Fibroblast of skin of scalp (primary cell): ENCODE measurements at places on chromosomes 4 and X.

DNA sequence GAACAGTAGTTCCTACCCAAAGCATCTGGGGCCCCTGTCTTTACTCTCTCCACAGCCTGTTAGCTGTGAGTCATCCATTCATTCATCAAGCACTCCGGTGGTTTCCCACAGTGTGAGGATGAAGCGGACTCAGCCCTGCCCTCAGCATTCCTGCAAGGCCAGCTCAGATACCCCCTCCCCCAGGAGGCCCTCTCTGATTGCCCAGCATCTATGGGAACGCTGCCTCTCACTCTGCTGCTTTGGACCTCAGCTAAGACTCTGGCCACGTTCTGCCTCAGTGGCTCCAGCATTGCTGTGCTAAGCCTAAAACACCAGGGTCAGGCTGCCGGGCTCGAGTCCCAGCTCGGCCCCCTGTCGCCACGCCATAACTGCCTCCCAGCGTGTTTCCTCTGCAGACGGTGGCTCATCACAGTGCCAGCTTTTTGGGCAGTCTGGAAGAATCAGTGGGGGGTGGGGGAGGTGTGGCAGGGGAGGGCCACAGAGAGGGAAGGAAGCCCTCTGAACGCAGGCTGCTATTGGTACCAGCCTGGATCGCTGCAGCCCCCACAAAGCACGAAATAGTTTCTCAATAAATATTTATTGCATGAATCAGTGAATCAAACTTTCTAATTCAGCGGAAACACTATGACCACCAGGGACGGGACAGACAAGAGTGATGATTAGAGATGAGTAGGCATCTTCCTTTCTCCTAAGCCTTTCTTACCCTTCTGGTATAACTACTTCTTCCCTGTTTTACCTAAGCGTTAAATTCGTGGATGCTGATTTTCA lies 74.4 kb downstream of the SORCS2 start:
- DNase-seq = peak; percentile 96

DNA sequence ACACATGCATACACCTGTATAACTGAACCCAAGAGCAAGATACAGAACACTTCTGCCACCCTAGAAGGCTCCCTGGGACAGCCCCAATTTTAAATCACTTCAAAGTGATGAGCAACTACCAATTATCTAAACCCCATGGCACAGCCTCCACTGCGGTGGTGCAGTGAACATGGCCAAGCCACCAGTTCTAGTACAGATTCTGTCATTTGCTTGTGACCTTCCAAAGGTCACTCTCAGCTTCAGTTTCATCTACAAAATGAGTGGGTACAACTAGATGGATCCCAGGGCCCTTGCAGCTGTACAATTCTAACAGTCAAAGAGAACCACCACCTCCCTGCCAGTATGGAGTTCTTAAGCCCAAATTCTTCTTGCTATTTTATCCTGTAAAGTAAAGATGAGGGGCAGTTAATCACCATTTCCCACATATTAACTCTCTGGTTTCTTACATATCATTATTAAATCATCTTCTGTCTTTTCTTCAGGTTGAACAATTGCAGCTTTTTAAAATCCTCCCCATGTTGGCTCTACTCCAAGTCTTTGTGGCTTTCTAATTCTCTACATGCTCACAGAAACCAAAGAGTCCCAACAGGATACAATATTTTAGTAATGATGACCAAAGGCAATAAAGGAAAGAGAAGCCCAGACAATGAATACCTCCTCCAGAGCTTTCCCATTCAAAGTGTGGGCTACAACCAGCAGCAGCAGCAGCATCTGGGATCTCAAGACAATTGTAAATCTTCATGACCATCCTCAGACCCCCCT lies 39.0 kb upstream of the GPM6B start:
- DNase-seq = peak; percentile 64

DNA sequence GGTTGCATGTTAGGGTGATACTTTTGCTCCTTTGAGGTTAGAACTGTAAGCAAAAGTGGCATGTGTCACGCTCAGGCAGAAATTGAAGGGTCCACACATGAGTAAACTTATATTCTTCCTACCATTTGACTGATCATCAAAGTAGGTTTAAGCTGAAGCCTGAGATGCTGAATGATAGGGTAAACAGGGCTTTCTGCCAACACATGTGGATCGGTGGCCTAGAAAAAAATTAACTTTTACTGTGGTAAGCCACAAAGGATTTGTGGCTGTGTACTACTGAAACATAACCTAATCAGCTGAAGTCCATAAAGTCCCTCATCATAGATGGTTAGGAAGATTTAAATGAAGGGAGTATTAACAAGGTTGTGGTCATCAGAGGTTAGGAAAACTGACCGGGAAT lies 1070.1 kb downstream of the STPG2 start:
- DNase-seq = no peak

DNA sequence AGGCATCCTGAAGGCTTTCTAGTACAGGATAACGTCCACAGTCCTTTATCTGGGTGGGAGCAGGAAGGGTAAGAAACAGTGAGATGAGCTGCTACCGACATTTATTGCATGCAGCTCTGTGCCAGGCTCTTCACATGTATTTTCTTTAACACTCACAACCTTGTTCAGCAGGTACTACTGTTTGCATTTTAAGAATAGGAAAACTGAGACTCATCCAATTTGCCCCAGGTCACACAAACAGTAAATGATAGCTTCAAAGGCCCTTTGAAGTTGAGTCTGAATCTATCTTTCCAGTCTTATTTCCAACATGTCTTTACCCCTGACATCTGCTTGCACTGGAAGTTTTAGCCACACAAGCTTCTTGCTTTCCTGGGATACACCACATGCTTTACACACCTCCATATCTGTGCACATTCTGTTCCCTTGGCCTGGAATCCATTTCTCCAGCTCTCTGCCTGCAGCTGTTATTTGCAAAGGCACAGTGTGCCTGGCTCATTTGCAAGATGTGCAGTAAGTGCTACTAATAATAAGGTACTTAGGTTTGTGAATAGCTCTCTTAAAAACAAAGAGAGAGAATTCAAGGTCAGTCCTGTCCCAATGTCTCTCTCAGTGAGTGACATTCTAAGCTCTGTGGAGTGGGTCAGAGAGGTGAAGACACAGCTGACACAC lies 61.2 kb downstream of the METTL14 start:
- no peak for DNase-seq

GRCh38 chrX:46758163-46758955 lies 559 bp downstream of the SLC9A7 start:
- DNase-seq = no peak

DNA sequence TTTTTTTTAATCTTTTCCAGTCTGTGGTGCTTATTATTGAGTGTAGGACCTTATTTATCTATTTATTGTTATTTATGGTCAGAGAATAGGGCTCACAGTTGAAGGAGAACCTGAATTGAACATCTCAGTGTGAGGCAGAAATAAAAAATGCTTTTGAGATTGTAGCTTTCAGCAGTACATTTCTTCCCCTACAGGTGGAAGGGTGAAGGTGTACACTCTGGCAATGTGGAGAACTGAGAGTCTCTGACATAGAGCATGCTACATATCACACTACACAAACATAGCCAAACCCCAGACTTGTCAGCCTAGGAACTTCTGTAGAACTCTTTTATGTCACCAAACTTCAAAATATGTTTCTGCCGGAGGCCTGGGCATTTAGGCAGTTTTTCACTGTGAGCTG lies 140.2 kb downstream of the STIM2 start:
- DNase-seq = no peak

GRCh38 chr4:25890571-25891485 lies 23.2 kb upstream of the SMIM20 start:
- no peak for DNase-seq

DNA sequence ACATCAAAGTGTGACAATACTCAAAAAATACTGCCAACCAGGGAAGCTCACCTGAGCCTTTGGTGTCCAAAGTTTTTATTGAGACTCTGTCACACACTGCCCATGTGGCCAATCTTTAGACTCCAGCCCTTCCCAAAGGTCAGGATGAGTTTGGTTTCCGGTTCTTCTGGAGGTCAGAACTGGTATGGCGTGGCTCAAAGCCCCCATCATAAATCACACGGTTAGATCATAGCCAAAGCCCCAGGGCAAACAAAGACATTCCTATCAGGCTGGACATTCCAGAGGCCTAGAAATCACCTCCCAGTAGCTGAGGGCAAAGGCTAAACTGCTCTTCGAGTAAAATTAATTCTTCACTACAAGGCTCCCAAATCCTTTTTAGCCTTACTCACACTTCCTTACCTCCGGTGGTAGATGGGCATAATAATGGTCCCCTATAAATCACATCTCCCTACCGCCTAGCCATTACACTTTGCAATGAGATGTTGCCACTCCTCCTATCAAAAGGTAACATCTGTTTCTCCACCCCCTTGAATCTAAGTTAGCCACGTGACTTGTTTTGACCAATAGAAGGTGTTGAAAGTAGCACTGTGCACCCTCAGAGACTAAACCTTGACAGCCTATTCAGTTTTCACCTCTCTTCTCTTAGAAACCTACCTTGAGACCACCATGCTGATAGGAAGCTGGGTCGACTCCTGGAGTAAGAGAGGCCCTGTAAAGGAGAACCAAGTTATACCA lies 137.8 kb upstream of the DUSP21 start:
- DNase-seq = no peak
